ENCODE measurements at places on chromosomes 6 and 20. TPM values are rescaled to one million over a fixed set of nuclear protein-coding genes. Genes with fewer than 3 reads are reported as not detected.
A peak's percentile ranks its signal among the peaks of the same experiment; 100 is the strongest.

DNA sequence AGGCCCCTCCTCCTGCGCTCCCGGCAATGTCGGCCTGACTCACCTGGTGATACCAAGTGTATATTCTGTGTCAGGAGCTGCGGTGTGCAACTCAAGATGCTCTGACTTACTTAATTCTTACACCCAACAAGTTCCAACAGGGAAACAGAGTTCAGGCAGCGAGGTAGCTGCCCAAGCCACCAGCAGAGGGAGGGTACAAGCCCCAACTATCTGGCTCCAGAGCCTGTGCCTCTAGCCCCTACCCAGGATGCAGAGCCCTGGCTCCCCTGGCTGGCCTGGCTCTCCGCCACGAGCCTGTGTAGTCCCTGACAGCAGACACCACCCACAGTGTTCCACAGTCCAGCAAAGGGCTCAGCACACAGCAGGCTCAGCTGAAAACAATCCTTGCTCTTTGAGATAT is 34.9 kb downstream of the C20orf203 start:
- no peak overlapping the region for H3K27ac ChIP-seq
- no peaks in the 10 kb centered on the region for H3K4me1 ChIP-seq
- peak; percentile 68 for DNase-seq
- H3K27me3 ChIP-seq = no peaks in the 10 kb centered on the region
- H3K36me3 ChIP-seq = no peaks in the 10 kb centered on the region
- no peak overlapping the region for H3K4me3 ChIP-seq

DNA sequence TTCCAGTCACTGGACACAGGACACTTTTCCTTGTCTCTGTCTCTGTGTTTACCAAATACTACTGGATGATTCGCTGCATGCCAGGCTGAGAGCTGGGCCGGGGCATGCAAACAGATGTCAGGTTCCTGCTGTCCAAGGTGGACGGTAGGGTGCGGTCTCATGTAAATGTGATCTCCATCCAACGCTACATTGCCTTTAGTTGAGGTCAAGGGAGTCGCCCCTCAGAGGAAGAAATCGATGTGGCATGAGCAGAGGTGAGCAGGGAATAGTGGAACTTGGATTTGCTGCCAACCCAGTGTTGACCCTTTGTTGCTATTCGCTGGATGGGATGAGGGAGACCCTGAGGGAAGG is 9.8 kb upstream of the TOX2 start:
- no peaks in the 10 kb centered on the region for H3K27me3 ChIP-seq
- no peak overlapping the region for H3K4me3 ChIP-seq
- no peak overlapping the region for H3K27ac ChIP-seq
- no peaks in the 10 kb centered on the region for H3K36me3 ChIP-seq

GRCh38 chr6:41741625-41742490 is 5.3 kb downstream of the PGC start:
- peaks cover 14% of the 10 kb centered on the region for H3K4me1 ChIP-seq
- peak overlapping the region; percentile 30 for H3K4me3 ChIP-seq
- H3K36me3 ChIP-seq = peaks cover 9% of the 10 kb centered on the region

SGK2 gene
- 26.2 TPM for total RNA-seq

- no peak overlapping the region for H3K27ac ChIP-seq
- H3K27me3 ChIP-seq = no peaks in the 10 kb centered on the region
- no peak overlapping the region for H3K4me3 ChIP-seq
- no peak for DNase-seq
- H3K4me1 ChIP-seq = no peaks in the 10 kb centered on the region
These were observed 26.6 kb downstream of the ZNF133 start for GRCh38 chr20:18314786-18315406.

ZFP64 gene
- 9.8 TPM for total RNA-seq

- peak overlapping the region; percentile 51 for H3K27ac ChIP-seq
- peaks cover 63% of the 10 kb centered on the region for H3K4me1 ChIP-seq
- no peaks in the 10 kb centered on the region for H3K27me3 ChIP-seq
These were observed 82.5 kb upstream of the PTPN1 start for GRCh38 chr20:50427719-50428083.

GRCh38 chr6:27293436-27294098 is 18.5 kb downstream of the POM121L2 start:
- H3K4me3 ChIP-seq = no peak overlapping the region
- no peaks in the 10 kb centered on the region for H3K36me3 ChIP-seq
- H3K27ac ChIP-seq = no peak overlapping the region

- H3K4me1 ChIP-seq = no peaks in the 10 kb centered on the region
- H3K27me3 ChIP-seq = no peaks in the 10 kb centered on the region
- no peak for DNase-seq
- peaks cover 79% of the 10 kb centered on the region for H3K36me3 ChIP-seq
- H3K27ac ChIP-seq = no peak overlapping the region
These were observed 17.8 kb upstream of the ALDH8A1 start for GRCh38 chr6:134967711-134968110.

DNA sequence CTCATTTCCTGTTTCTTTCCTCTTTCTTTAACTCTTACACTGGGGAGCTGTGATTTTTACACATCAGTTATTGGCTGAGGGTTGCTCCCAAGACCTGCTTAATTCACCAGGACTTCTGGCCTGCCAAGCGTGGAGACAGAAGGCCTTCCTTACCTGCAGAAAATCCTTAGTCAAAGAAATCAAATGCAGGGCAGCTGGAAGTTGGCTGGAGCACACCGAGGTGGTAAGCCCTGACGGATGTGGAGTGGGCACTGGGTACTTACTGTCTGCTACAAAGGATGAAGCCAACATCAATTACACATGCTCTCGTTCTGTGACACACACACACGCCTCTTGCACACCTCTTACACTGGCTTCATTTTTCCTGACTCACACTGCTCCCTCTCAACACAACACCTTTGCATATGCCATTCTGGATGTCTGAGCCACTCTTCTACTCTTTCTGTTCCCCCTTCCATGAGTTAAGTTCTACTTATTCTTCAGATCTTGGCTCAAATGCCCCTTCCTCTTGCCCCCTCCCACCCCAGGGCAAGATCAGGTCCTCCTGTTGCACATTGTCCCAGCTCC is 61.6 kb downstream of the TTI1 start:
- no peaks in the 10 kb centered on the region for H3K27me3 ChIP-seq
- H3K4me3 ChIP-seq = no peak overlapping the region
- H3K27ac ChIP-seq = no peak overlapping the region
- H3K4me1 ChIP-seq = no peaks in the 10 kb centered on the region
- DNase-seq = no peak
- no peaks in the 10 kb centered on the region for H3K36me3 ChIP-seq

KIF25 gene
- not detected for total RNA-seq

GUCA1A gene
- not detected for total RNA-seq

DNA sequence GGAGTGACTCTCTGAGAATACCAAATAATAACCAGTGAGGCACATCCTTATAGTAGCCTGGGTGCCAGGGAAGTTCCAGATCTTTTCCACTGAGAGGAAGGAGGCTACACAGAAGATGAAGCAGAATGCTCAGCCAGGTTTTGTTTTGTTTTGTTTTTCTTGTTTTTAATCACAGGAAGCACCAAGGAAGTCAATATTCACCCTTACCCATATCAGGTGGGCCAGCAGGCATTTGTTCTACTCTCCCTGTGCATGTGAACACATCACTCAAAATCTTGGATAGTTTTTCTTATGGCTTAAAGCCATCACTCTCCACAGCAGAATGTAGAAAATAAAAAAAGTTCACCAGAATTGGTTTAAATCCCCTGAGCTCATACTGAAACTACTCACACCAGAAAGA is 10.5 kb downstream of the SLC17A1 start:
- no peaks in the 10 kb centered on the region for H3K4me1 ChIP-seq
- H3K27ac ChIP-seq = no peak overlapping the region
- H3K4me3 ChIP-seq = no peak overlapping the region
- DNase-seq = no peak
- H3K27me3 ChIP-seq = no peaks in the 10 kb centered on the region

ZDHHC14 gene
- total RNA-seq = 17.1 TPM

GRCh38 chr6:31898383-31899011 is 999 bp upstream of the EHMT2 start:
- peak overlapping the region; percentile 86 for H3K27ac ChIP-seq
- peak overlapping the region; percentile 96 for H3K4me3 ChIP-seq
- peaks cover 25% of the 10 kb centered on the region for H3K36me3 ChIP-seq
- peaks cover 63% of the 10 kb centered on the region for H3K4me1 ChIP-seq
- DNase-seq = peak; percentile 84

DNA sequence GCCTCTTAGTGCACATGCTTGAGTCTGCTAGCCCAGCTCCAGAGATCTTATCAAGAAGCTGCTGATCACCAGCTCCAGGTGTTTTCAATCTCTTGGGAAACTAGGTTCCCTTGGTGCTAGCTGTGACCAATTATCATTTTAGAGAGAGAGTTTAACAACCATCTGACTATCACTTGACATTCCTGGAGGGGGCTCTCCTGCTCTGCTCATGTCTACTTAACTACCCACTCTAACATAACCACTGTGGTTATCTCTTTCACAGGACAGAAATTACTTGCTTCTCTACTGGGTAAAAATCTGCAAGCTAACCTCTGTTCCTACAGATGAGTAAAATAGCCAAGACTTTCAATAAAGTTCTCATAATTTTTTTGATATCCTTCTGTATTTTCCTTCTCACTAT is 823.4 kb upstream of the GJE1 start:
- no peak overlapping the region for H3K4me3 ChIP-seq
- H3K4me1 ChIP-seq = no peaks in the 10 kb centered on the region
- no peaks in the 10 kb centered on the region for H3K27me3 ChIP-seq
- DNase-seq = no peak

DNA sequence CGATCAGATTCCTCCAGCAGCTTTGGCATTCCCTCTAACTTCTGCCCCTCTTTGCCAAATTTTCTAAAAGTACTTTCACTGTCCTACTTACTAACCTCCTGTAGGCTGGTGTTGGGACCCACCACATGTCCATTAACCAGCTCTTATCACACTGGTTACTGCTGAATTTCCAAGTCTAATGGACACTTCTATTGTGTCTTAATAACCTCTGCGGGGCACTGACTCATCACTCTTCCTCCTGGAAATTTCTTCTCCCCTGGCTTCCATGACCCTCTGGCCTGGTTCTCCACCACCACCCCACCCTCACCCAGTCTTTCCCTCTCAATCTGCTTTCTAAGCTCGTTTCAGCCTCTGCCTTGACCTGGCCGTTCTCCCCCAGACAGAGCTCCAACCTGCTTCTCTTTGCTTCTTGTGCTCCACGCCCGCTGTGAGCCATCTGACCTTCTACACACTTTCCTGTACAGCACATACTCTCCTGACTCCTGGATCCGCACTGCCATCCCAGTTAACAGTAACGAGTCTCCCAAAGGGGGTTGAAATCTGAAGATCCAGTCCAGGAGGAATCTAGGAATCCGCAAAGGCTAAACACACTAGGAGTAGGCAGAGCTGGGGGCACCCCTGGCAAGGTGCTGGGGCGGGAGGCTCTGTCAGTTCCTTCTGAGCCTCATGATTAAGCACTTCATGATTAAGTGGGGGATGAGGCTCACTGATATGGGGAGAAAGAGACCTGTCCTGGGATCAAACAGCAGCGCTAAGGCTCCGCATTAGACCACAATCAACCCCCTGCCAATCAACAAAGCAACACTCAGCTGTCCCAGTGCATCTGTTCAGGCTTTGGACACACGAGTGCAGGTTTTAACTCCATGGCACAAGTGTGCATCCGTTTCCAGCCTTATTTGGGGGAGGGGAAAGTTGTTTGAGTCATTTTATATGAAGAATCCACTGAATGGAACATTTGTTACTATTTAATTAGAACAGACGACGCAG is 146.3 kb downstream of the LY86 start:
- H3K4me3 ChIP-seq = no peak overlapping the region
- no peaks in the 10 kb centered on the region for H3K27me3 ChIP-seq
- no peaks in the 10 kb centered on the region for H3K4me1 ChIP-seq

- peak overlapping the region; percentile 45 for H3K4me3 ChIP-seq
- no peak overlapping the region for H3K27ac ChIP-seq
- H3K27me3 ChIP-seq = no peaks in the 10 kb centered on the region
- H3K4me1 ChIP-seq = peaks cover 7% of the 10 kb centered on the region
- DNase-seq = no peak
These were observed 12.2 kb downstream of the SLC35F1 start for GRCh38 chr6:117919275-117919674.

Measured in stomach (tissue), 19 donors.